ENCODE measurements at places on chromosomes 6 and 20. TPM values are rescaled to one million over a fixed set of nuclear protein-coding genes. Genes with fewer than 3 reads are reported as not detected.

PTGIS gene
- total RNA-seq = 2.7 TPM

KIAA0408 gene
- total RNA-seq = 3.6 TPM

CSNK2A1 gene
- 228 TPM for total RNA-seq

SNTA1 gene
- total RNA-seq = 15.1 TPM

NOTCH4 gene
- total RNA-seq = 2.9 TPM
